ENCODE measurements at places on chromosomes 2 and 18.

DNA sequence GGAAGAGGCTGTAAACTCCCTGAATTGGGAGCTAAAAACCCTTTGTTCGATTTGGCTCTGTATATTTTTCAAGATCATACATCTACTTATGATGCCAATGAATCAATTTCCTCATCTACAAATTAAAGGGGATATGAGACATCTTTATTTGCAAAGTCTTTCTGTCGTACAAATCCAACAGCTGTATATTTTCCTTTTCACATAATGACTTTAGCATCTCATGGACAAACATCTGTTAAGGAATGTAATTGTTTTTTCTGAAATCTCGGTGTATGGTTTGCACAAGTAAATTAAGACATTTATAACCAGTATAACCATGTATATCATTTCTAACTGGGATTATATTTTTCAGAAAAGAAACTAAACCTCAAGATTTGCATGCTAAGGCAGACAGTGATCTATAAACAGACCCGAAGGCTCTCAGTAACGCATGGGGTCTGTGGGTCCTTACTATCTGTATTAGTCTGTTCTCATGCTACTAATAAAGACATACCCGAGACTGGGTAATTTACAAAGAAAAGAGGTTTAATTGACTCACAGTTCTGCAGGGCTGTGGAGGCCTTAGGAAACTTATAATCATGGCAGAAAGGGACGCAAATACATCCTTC is 130.8 kb downstream of the SLC8A1 start:
- no peak for DNase-seq

GRCh38 chr2:224941960-224942359 is 100.3 kb downstream of the DOCK10 start:
- DNase-seq = no peak

- DNase-seq = no peak
Measured at GRCh38 chr2:232925153-232925820, 55.2 kb downstream of the SNORC start.

DNA sequence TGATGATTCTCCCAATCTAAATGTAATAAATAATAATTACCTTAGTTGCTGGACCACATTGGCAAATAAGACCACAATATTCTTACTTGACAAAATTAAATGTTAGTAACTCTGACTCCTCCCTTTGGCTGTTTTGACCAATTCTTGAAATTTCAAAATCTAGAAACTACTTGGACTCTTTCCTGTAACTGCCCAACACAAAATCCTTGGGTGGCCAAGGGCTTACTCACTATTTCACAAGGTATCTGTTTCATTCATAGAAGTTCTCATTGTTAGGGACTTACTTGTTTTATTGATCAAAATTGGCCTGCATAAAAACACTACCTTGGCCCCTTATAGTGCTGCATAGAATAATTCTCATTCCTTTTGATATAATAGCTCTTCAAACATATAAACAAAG is 19.4 kb downstream of the CDH20 start:
- DNase-seq = no peak

DNA sequence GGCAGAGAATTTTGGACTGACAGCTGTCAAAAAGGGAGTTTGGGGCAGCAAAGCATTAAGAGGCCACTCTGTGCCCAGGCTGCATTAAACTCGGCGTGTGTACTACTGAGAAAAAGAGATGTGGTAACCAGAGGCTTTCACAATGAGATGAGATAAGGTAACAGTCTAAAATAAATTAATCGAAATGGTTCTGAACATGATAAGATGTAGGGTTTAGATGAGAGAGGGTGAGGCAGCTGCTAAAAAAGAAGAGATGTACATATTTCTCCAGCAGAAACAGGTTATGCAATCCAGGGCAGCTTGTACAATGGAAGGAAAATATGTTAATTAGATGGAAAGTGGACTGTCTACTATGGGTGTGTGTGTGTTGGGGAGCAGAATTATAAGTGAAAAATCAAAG is 39.2 kb upstream of the ACTR3 start:
- no peak for DNase-seq

- DNase-seq = no peak
Measured at GRCh38 chr18:10376731-10377130, 77.7 kb upstream of the APCDD1 start.

- DNase-seq = no peak
Measured at GRCh38 chr2:143347271-143347695, 218.1 kb downstream of the ARHGAP15 start.

DNA sequence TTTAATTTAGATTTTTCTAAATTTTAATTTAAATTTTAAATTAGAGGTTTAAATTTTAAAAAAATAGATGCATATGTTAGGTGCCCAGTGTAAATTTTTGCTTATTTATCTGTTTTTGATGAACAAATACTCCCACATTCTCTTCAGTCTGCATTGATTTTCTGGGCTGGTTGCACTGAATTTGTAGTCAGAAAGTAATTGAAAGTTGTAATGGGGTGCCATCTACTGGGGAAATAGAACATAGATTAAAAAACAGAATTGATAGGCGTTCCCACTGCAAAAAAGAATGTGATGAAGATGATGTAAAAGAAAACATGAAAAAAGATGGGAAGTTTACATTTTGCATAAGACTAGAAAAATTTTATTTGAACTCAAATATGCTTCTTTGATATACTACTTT is 51.7 kb upstream of the CCDC85A start:
- no peak for DNase-seq

GRCh38 chr2:70211595-70211994 is 20.8 kb upstream of the C2orf42 start:
- DNase-seq = no peak

GRCh38 chr2:106106622-106107508 is 87.2 kb downstream of the UXS1 start:
- no peak for DNase-seq

GRCh38 chr2:64524604-64525316 is 632 bp downstream of the AFTPH start:
- no peak for DNase-seq

DNA sequence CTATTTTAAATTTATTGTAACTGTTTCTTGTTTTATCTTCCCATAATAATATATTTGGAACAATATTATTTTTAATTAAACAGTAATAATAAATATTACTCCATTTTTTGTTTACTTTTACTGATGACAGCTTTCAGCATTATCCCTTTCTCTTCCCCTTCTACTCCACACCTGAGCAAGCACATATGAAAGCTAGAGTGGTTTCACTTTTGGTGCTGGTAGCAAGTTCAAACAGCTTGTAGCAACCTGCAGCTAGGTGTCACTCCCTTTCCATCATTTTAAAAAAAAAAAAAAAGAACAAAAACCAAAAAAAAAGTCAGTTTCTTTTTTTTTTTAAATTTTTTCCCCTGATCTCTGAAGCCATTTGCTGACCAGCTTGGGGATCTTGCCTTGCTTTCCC is 801.8 kb downstream of the CCDC85A start:
- no peak for DNase-seq

DNA sequence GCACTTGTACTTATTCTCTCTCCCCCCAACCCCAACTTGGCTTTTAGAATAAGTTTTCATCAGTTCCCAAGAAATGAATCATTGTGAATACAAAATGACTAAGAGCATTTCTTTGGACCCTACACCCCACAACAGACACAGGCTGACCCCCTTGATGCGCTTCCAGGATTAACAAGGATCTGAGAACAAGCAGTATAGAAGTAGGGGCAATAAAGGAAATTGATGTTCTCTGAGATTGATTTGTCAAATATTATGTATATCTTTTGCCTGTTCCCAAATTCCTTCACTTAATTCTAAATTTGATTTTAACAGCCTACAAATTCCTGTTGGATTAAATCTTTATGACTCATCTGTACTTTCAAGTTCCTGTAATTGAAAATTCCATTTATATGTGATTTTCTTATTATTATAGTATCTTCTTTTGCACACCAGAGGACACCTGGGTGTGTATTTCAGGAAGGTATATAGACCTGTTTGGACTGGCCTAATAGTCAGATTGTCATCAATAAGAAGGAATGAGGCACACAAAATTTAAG is 10.2 kb upstream of the PTPN4 start:
- DNase-seq = no peak

DNA sequence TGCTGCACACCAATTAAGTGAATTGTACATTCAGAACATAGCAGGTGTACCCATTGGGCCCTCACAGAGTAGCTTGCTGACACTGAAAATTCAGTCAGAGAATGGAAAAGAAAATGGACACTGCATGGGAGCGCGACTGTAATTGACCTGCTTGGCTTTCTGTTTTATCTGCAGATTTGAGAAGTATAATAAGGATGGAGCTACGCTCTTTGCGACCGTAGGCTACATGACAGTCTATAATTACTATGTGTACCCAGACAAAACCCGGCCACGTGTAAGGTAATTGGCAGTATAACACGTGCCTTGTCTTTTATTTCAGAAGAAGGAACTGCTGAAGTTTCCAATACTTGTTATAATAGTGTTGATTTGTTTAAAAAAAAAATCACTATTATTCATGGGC is 33.5 kb upstream of the METAP1D start:
- DNase-seq = no peak

DNA sequence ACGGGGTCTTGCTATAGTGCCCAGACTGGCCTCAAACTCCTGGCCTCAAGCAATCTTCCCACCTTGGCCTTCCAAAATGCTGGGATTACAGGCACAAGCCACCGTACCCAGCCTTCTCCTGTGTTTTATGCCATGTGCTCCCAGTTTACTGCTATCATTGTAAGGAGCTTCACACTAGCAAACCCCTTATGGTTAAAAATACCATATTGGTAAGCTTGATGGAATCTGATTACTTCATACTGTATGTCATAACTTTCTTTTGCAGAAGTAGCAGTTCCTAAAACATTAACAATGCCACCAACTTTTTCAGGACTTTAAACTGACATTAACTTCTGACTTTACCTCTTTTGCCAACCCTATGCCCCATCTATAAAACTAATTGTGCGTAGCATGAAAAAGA is 36.2 kb downstream of the HAT1 start:
- DNase-seq = no peak

DNA sequence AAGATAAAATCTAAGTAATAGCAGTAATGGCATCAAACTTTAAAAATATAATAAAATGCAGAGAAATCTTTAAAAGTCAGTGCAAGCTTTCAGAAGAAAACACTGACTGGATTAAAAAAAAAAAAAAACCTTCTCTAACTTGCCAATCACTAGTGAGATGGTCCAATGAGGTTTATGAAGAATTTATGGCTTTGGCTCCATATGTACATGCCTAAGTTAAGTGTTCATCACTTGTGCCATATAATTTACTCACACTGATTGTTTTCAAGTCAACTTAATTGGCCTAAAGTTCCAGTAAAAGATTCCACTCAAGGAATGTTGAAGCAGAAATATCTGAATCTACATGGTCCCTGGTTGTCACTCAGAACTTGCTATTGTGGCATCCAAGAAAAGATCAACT is 40.7 kb upstream of the RAB27B start:
- DNase-seq = no peak

GRCh38 chr2:192885569-192886160 is 690.9 kb upstream of the TMEFF2 start:
- DNase-seq = no peak

- DNase-seq = no peak
Measured at GRCh38 chr2:166134252-166135151, 6.7 kb upstream of the SCN1A start.

Measured in stimulated activated CD4-positive, alpha-beta T cell treated with anti-CD3 and anti-CD28 coated beads, TNF-alpha, amount 100 ng/mL, for 48 hours (primary cell).